GM23338 (cell line): ENCODE measurements at places on chromosomes 6 and 20. TPM values are rescaled to one million over a fixed set of nuclear protein-coding genes. Genes with fewer than 3 reads are reported as not detected.

Gene SLC12A5
- polyA plus RNA-seq = 8.4 and 9.8 TPM in 2 replicates

Gene MLIP
- polyA plus RNA-seq = not detected in 2 replicates

Gene KIFC1
- 10.1 and 10.3 TPM in 2 replicates for polyA plus RNA-seq

DNA sequence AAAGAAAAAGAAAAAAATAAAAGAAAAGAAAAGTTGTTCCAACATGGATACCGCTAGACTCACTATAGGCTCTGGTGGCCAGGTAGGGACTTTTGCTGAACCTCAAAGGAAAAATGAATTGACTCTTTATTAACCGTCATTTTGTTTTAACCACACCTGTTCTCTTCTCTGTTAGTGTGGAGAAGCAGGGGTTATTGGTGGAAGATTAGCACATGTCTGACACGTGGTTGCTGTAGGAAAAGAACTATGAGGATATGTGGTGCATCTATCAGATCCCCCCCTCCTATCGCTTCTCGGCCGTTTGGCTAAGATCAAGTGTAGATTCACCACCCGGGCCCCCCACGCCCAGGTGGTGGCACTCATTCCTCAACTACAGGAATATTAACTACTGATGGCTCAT is 212.4 kb upstream of the ZNF184 start:
- no peak for DNase-seq
- H3K27me3 ChIP-seq = peaks cover 13% of the 10 kb centered on the region
- peaks cover 8% of the 10 kb centered on the region; the same call in 1 of the 2 replicates for H3K4me1 ChIP-seq
- H3K4me3 ChIP-seq = no peak overlapping the region

Gene CPXM1
- 15.3 and 17.0 TPM in 2 replicates for polyA plus RNA-seq

- H3K27ac ChIP-seq = no peak overlapping the region
- DNase-seq = no peak
- no peaks in the 10 kb centered on the region; the same call in 1 of the 2 replicates for H3K4me1 ChIP-seq
- peaks cover 6% of the 10 kb centered on the region; the same call in 1 of the 2 replicates for H3K36me3 ChIP-seq
- no peak overlapping the region for H3K4me3 ChIP-seq
Observed at GRCh38 chr6:116741571-116741970, 23.9 kb downstream of the FAM162B start.

GRCh38 chr6:138560130-138560860 is 61.0 kb upstream of the NHSL1 start:
- H3K4me1 ChIP-seq = peaks cover 26% of the 10 kb centered on the region
- no peak for DNase-seq
- H3K4me3 ChIP-seq = no peak overlapping the region
- H3K27ac ChIP-seq = no peak overlapping the region
- no peaks in the 10 kb centered on the region for H3K27me3 ChIP-seq

Gene SLC52A3
- 2.3 and 2.5 TPM in 2 replicates for polyA plus RNA-seq

Gene FAXC
- 15.2 and 15.7 TPM in 2 replicates for polyA plus RNA-seq

DNA sequence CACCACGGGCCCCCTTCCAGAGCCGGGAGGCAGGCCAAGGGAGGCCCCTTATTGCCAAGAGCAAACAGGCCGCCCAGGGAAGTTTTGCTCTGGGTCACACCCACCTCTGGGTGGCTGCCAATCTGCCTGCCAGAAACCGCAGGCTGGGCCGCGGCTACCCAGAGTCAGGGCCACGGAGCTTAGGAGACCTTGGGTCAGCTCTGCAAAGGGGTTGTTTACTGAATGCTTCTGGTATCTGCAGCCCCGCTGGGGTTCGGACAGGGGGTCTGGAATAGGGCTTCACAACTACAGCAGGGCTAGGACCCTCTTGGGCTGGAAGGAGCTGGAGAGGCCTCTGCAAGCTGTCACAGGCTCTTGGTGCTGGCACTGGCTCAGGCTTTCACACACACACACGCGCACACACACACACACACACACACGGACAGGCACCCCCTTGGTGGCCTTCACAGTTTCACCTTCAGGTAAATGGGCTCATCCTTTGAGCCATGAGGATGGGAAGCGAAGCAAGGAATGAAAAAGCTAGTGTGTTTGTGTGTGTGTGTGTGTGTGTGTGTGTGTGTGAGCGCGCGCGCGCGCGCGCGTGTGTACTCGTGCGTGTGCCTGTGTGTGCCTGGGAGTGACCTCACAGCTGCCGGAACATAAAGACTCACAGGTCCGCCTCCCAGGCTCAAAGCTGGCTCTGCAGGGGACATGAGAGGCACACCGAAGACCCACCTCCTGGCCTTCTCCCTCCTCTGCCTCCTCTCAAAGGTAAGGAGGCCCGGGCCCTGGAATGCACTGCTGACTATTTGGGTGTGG is at the start of gene CCN5:
Gene CCN5 (plus strand): TSS at position 669 of the 798 bp plus-strand sequence. CDS start 22 bp downstream, at position 691.
- no peak for DNase-seq
- H3K27me3 ChIP-seq = no peaks in the 10 kb centered on the region
- H3K4me3 ChIP-seq = no peak within 1 kb of the TSS
- H3K27ac ChIP-seq = no peak within 1 kb of the TSS
- no peaks in the 10 kb centered on the region for H3K36me3 ChIP-seq

Gene PCK1
- not detected in 2 replicates for polyA plus RNA-seq

DNA sequence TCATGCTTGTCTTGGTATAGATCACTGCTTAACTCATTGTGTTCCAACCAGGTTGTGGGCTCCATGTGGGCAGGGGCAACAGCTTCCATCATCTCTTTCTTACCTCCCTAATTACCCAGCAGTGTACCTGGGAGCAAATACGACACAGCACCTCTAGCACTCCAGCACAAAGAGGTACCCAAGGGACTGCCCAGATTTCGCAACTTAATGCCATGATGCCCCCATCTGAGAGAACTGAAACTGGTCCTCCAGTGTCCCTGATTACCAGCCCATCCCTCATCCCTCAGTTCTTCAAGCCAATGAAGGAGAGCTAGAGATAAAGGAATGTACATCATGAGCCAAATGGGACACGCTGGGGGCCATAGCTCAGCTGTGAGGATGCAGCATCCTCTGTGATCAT is 41.9 kb upstream of the MDGA1 start:
- 0 out of 2 replicates have a peak, but pooled peaks cover 5% of the 10 kb centered on the region for H3K27me3 ChIP-seq
- no peaks in the 10 kb centered on the region for H3K36me3 ChIP-seq

Gene C6orf132
- polyA plus RNA-seq = 22.2 and 24.3 TPM in 2 replicates

DNA sequence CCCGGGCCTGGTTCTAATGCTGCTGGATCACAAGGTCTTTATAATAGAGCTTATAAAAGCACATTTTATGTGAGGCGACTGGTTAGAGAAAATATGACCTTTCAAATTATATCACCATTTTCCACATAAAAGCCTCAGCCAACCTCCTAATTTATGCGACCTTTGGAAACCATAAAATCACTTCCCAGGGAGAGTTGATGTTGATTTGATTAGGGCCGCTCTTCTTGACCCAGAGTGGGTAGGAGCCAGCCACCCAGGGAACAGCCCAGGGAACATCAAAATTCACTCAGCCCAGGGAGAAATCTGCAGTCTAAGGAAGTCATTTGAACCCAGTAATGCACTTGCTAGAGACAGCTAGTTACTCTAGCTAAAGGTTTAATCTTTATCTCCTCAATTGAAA is 79.8 kb upstream of the TENT5A start:
- no peaks in the 10 kb centered on the region for H3K27me3 ChIP-seq
- no peak overlapping the region for H3K27ac ChIP-seq
- no peak for DNase-seq
- no peaks in the 10 kb centered on the region for H3K4me1 ChIP-seq
- H3K4me3 ChIP-seq = no peak overlapping the region

GRCh38 chr6:13941902-13942301 is 17.1 kb downstream of the RNF182 start:
- no peaks in the 10 kb centered on the region for H3K4me1 ChIP-seq
- no peak overlapping the region for H3K4me3 ChIP-seq
- no peak overlapping the region for H3K27ac ChIP-seq
- peaks cover 3% of the 10 kb centered on the region; the same call in 1 of the 2 replicates for H3K36me3 ChIP-seq
- no peaks in the 10 kb centered on the region for H3K27me3 ChIP-seq

Gene RIPPLY2
- polyA plus RNA-seq = 4.0 and 6.0 TPM in 2 replicates

GRCh38 chr20:38104285-38104684 is 60.8 kb downstream of the TGM2 start:
- no peak overlapping the region for H3K27ac ChIP-seq
- H3K36me3 ChIP-seq = no peaks in the 10 kb centered on the region
- no peak overlapping the region for H3K4me3 ChIP-seq
- H3K4me1 ChIP-seq = no peaks in the 10 kb centered on the region
- no peaks in the 10 kb centered on the region for H3K27me3 ChIP-seq
- DNase-seq = no peak

DNA sequence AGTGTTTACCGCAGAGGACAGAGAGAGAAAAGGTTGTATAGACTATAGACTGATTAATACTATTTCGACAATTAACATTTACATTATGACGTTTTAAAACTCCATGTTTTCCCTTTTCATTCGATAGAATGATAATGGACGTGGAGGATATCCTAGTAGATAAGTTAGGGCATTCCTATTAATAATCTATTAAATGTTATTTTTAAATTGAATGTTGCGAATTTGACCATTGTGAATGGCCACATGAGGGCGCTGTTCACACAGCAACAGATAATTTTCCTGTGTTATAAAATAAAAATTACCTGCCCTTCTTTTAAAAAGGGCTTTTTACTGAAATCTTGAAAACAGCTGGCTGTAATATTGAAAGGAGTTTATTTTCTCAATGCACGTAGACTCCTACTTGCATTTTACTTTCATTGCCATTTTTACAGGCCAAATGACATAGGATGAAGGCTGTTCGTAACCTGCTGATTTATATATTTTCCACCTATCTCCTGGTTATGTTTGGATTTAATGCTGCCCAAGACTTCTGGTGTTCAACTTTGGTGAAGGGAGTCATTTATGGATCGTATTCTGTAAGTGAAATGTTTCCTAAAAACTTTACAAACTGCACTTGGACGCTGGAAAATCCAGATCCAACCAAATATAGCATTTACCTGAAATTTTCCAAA is 3.3 kb downstream of the ADGRB3 start:
- H3K27ac ChIP-seq = no peak overlapping the region
- peaks cover 31% of the 10 kb centered on the region for H3K4me1 ChIP-seq
- H3K27me3 ChIP-seq = peaks cover 50% of the 10 kb centered on the region
- no peaks in the 10 kb centered on the region for H3K36me3 ChIP-seq

DNA sequence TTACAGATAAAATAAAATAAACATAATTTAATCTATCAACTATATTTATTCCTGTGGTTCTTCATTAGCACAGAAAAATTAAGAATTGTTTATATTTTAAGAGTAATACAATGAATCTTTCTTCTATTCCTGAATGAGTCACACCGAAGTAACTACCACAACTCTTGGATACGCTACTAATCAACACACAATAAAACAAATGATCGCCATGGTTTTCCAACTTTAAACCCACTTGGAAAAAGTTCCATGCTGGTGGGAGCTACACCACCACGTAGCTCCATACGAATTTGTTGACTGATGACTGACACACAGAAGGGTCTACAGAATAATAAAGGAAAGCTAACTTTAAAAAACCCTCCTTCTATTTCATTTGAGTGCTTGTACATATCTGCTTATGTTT is 135.8 kb upstream of the NEDD9 start:
- no peak overlapping the region for H3K4me3 ChIP-seq
- H3K4me1 ChIP-seq = 0 out of 2 replicates have a peak, but pooled peaks cover 4% of the 10 kb centered on the region
- no peak overlapping the region for H3K27ac ChIP-seq
- no peaks in the 10 kb centered on the region for H3K36me3 ChIP-seq
- no peaks in the 10 kb centered on the region for H3K27me3 ChIP-seq
- no peak for DNase-seq

DNA sequence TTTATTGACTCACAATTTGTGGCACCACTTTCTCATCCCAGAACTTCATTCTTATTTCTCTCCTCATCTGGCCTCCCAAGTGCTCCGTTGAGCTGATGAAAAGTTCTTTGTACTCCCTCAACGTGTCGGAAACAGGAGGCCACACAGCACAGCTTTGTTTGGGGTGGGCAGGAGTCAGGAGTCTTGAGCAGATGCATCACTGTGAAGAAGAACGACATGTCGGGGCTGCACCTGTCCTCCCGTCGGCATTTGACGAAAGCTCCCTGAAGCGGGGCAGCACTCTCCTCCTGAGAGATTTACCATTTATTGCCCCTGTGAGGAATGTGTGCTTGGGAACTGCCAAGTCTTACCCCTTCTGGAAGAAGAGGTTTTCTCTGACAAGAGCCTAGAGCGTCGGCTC is 28.1 kb downstream of the TAF8 start:
- no peak overlapping the region for H3K27ac ChIP-seq
- no peak overlapping the region for H3K4me3 ChIP-seq
- H3K27me3 ChIP-seq = no peaks in the 10 kb centered on the region

Gene FAM209B
- 0.68 and 1.1 TPM in 2 replicates for polyA plus RNA-seq

- no peak overlapping the region for H3K4me3 ChIP-seq
- 0 out of 2 replicates have a peak overlapping the region, but pooled peaks have one; percentile 66 for H3K27ac ChIP-seq
- H3K36me3 ChIP-seq = no peaks in the 10 kb centered on the region
- peaks cover 10% of the 10 kb centered on the region for H3K27me3 ChIP-seq
Observed at GRCh38 chr6:168314948-168315347, 4.6 kb downstream of the DACT2 start.

- H3K27me3 ChIP-seq = no peaks in the 10 kb centered on the region
- peaks cover 3% of the 10 kb centered on the region; the same call in 1 of the 2 replicates for H3K4me1 ChIP-seq
- peaks cover 3% of the 10 kb centered on the region; the same call in 1 of the 2 replicates for H3K36me3 ChIP-seq
- DNase-seq = peak; percentile 21
Observed at GRCh38 chr20:45892049-45892825, 1.1 kb downstream of the CTSA start.

DNA sequence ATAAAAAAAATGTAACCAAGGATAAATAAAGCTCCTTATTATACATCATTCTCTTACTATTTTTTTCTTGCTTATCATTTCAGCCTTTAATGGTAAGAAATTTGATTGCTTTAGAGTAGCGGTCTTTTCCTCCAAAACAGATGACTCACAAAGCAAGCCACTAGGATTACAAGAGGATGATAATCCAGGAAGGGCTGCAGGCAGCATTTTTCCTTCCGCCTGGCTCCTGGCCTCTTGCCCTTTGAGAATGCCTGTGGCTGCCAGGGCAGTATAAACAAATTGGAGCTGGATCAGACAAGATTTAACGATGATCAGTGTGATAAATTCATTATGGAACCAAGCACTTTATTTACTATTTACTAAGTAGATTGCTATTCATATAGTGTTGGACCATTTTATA is 9.7 kb upstream of the FBXL4 start:
- H3K27me3 ChIP-seq = no peaks in the 10 kb centered on the region
- no peak overlapping the region for H3K27ac ChIP-seq
- no peaks in the 10 kb centered on the region for H3K4me1 ChIP-seq
- H3K36me3 ChIP-seq = no peaks in the 10 kb centered on the region
- H3K4me3 ChIP-seq = no peak overlapping the region

Gene DSE
- polyA plus RNA-seq = 16.8 and 18.8 TPM in 2 replicates

GRCh38 chr6:16146527-16146955 is 17.7 kb downstream of the MYLIP start:
- H3K4me1 ChIP-seq = no peaks in the 10 kb centered on the region
- H3K27ac ChIP-seq = no peak overlapping the region
- no peak for DNase-seq
- H3K4me3 ChIP-seq = no peak overlapping the region
- no peaks in the 10 kb centered on the region for H3K27me3 ChIP-seq
- peaks cover 54% of the 10 kb centered on the region for H3K36me3 ChIP-seq

DNA sequence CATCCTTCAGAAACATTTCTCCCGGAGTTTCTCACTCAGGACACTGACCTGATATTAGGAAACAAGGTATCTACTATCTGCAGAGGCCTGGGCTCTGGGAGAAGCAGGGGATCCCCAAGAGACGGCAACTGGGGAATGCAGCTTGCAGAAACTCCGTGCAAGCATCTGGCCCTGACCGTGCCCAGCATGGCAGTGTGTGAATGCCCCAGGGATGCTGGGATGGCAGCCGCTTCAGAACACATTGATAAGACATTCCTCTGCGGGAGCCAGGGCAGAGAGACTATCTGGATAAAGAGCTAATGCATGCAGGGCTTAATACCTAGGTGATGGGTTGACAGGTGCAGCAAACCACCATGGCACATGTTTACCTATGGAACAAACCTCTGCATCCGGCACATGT is 55.4 kb downstream of the NFATC2 start:
- no peaks in the 10 kb centered on the region for H3K36me3 ChIP-seq
- H3K4me1 ChIP-seq = peaks cover 2% of the 10 kb centered on the region; the same call in 1 of the 2 replicates
- no peaks in the 10 kb centered on the region for H3K27me3 ChIP-seq
- H3K27ac ChIP-seq = no peak overlapping the region

GRCh38 chr6:4403828-4404227 is 268.5 kb upstream of the ECI2 start:
- H3K27me3 ChIP-seq = no peaks in the 10 kb centered on the region
- DNase-seq = no peak
- H3K36me3 ChIP-seq = no peaks in the 10 kb centered on the region
- H3K4me1 ChIP-seq = peaks cover 9% of the 10 kb centered on the region; the same call in 1 of the 2 replicates
- no peak overlapping the region for H3K27ac ChIP-seq

Gene ADGB
- polyA plus RNA-seq = 0.14 TPM in 1 of 2 replicates, not detected in the other
